Kasumi-1 (cell line): ENCODE measurements at places on chromosomes 7 and 10.

DNA sequence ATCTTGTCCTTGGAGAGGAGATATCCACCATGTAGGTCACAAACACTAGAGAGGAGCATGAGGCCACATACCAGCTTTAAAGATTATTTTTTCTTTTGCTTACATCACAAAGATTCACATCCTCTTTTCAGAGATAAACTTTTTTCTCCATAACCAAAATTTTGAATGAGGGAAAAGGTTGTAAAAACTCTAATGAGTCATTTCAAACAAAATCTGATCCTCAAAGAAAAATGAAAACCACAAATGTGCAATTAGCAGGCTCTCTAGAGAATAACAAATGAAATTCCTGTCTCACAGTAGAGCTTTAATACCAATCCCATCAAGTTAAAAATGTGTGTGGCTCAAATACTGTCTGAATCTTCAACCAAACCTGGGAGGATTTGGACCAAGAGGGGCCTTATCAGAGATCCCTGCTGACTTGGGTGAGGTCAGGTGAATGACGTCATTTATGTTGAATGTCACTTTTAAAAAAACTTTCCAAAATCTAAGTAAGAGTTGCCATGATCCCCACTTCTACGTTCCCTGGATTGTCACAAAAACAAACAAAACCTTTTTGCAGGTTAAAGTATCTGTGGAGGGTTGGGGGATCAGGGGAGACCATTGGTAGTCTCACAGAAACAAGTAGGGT lies 261.5 kb upstream of the NPSR1 start:
- DNase-seq: no peak

GRCh38 chr10:113132591-113133121 lies 182.6 kb downstream of the TCF7L2 start:
- DNase-seq: no peak

DNA sequence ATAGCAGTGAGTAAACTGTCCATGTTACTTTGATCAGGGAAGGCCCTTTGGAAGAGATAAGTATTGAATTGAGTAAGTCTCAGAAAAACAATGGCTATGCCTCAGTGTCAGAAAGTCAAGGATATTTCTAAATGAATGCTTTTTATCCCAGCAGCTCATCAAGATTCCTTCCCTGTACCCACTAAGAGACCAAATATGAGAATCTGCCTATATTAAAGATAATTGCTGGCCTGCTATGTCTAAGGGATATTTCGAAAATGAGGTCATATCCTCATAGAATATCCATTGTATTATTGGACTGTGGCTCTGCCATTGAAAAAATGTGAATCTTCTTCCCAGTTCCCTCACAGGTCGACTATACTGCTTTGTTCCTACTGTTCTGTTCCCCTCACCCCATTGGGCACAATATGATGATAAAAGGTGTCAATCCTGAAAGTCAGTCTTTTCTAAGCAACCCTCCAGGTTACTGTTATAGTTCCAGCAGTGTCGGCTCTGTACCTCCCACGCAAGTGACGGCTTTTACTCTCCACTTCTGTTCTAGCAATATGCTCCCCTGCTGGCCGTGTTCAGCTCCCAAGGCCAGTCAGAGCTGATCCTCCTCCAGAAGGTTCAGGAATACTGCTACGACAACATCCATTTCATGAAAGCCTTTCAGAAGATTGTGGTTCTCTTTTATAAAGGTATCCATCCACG lies 51.7 kb downstream of the BZW2 start:
- DNase-seq: no peak

- no peak for DNase-seq
Observed at GRCh38 chr10:1102416-1102815, 46.2 kb downstream of the WDR37 start.

DNA sequence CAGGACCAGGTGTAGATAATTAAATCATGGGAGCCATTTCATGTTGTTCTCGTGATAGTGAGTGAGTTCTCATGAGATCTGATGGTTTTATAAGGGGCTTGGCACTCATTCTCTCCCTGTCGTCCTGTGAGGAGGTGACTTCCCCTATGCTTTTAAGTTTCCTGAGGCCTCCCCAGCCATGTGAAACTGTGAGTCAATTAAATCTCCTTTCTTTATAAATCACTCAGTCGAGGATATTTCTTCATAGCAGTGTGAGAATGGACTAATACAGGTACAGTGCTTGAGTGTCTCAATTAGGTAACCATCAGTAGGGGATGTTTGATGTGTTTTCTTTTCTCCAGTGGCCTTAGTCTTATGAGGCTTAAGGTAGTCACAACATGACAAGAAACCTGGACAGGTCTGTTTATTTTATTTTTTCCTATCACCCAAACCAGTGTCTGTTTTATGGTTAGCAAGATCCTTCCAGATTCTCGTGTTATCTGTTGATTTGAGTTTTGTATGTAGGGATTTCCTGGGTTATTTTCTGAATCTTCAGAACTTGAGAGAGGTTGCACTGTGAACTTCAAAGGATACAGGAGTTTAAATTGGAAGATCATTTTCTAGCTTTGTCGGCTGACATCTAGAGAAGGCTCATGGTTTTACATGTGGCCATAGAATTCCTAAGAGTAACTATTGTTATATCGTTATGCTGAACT lies 32.1 kb downstream of the UMAD1 start:
- DNase-seq: no peak

DNA sequence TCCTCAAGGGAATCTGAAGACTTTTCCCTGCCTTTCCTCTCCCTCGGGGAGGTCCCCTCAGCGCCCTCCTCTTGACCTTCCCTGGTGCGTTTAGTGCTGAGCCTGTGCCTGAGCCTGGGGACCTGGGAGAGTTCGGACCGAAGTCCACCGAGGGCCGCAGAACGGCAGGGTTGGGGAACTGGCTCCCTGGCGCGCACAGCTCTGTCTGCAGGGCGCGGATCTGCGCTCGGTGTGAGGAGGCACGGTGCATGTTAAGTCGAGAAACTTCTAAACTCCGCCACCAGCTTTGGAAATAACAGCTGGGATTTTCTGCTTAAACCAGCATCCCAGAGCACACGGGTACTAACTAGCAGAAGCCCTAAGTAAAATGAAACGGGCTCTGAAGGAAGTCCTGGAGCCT lies 44.2 kb upstream of the SLC29A4 start:
- DNase-seq: no peak

GRCh38 chr7:100152404-100152803 lies 3.7 kb downstream of the LAMTOR4 start:
- peak; percentile 96 for DNase-seq

DNA sequence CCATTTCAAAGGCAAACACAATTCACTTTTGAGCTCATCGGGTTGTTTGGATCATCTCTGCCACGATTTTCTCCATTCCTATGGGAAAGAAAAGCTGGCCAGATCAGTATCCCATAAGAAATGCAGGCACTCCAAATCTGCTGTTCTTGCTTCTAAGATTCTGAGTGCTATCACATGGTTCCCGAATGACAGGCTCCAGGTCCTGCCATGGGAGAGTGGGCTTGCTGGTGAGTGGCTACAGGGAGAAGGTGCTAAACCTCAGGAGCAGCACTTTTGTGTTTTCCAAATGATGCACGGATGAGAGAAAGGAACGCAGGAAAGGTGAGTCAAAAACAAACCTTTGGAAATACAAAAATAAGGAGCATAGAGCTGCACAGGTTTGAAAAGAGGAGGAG lies 32.1 kb downstream of the MTURN start:
- DNase-seq: no peak

- no peak for DNase-seq
Observed at GRCh38 chr10:106696239-106696638, 468.3 kb downstream of the SORCS1 start.

- DNase-seq: no peak
Observed at GRCh38 chr10:43680035-43680434, 31.4 kb upstream of the ZNF32 start.

DNA sequence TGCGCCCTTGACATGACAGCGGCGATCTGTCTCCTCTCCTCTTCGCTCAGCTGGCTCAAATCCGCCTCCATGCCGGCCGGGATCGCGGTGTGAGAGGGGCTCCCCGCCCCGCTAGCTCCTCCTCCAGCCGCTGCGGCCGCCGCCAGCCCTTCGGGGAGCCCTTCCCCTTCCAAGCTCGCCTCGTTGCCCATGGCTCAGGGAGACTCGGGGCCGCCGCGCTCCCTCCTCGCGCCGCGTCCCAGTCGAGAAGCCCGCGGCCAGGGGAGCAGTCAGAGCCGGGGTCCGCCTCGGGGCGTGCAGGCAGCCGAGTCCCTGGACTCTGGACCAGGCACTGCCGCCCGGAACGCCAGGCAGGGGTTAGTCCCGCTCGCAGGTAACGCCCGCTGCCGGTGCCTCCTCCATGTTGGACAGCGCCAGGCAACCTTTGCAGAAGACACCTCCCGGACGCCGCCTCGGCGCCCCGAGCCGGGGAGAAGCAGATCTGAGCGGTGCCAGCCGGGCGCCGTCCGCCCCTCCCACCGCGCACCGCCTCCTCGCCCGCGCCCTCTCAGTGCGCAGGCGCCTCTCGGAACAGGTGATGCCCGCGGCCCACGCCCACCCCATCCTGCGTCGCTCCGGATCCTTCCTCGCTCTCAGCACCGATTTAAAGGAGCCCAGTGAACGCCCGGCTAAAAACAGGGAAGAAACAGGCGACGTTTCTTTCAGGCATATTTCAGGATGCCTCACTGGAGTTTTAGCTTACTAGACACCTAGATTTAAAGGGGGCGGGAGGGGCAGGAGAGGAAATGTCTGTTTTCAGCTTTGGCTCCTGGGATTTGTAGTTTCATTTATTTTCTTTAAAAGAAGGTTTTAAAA lies at the start of gene PCLO:
Gene PCLO, minus strand, starts transcription at position 483 of the 855 bp plus-strand sequence. Its CDS starts 292 bp downstream, at position 191.
- DNase-seq: no peak

DNA sequence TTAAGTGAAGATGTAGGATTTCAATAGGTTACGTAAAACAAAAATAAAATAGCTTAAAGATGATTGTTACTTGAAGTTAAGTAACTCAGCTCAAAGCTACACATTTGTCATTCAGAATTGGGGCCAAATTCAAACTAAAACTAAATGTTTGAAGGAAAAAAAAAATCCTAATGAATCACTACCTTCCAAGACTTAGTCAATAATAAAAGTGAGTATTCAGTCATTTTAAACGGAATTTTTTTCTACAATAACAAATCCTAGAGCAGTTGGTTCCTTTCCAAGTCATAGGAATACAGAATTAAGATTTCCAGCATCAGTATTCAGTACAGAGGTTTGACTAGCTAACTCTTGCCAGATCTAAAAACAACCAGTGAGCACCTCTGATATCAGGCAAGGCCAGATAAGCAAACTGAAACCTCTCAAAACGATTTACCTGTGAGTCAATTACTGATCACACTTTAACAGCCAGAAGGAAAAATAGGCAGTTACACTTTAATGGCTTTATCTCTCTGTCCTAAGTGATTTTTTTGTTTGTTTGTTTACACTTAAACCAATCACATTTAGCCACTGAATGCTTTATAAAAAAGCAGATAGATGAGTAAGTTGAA lies 669.8 kb upstream of the ANKRD30A start:
- DNase-seq: no peak

DNA sequence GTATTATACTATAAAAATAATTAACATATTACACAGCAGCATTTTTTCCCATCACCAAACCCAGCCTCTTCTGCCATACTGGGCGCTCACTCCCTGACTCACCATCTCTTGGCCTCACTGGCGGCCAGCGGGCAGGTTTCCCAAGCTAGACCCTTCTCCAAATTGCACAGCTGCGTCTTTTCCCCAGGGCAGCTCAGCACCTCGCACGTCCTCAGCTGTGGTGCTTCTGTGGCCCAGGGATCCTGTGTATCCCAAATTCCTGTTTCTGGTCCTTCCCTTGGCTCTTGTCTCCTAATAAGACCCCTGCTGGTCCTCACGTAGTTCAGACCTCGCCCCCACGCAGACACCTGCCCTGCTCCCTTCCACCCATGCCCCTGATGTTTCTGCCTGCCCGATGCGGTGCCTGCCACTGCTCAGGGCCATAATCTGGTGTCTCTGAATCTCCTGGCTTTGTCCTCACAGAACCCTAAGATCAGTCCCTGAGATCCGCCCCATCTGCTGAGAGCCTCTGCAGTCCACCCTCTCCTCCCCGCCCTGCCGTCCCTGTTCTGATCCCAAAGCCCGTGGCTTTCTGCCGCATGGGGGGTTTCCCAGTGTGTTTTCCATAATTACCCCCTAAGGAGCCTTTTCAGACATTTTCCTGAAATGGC lies 290.1 kb downstream of the TCERG1L start:
- no peak for DNase-seq

- DNase-seq: peak; percentile 84
Observed at GRCh38 chr7:130912862-130913638, 179.0 kb upstream of the KLF14 start.

GRCh38 chr7:83486536-83486935 lies 162.4 kb downstream of the SEMA3E start:
- DNase-seq: no peak

DNA sequence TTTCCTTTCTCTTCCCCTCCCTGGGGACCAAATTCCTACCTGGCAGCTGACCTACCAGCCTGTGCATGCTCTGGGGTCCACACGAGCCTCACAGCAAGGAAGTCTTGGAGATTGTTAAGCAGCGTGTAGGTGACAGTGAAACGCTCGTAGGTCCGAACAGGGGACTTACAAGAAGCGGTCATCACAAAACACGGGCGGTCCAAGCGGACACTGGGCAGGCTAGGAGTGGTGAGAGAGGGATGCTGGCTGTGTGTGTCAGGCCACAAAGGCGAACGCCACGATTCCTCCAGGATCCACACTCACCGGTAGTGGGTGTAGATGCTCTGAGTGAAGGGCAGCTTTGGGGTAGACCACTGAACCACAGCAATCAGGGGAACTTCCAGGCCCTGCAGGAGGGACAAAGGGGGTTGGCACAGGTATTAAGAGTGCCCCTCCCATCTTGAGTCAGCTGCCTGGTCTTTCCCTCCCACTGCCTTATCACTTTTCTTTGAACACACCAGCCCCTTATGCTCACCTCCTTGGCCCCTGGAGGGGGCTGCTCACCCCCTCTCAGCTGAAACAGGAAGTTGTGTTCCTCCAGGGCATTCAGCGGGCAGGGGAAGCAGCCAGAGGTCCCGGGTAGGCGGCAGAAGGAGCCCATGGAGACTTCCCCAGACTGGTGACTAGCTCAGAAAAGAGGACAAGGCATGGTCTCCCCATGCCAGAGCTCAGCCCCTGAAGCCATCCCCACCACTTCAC lies 2.0 kb downstream of the TRAPPC14 start:
- DNase-seq: peak; percentile 56

DNA sequence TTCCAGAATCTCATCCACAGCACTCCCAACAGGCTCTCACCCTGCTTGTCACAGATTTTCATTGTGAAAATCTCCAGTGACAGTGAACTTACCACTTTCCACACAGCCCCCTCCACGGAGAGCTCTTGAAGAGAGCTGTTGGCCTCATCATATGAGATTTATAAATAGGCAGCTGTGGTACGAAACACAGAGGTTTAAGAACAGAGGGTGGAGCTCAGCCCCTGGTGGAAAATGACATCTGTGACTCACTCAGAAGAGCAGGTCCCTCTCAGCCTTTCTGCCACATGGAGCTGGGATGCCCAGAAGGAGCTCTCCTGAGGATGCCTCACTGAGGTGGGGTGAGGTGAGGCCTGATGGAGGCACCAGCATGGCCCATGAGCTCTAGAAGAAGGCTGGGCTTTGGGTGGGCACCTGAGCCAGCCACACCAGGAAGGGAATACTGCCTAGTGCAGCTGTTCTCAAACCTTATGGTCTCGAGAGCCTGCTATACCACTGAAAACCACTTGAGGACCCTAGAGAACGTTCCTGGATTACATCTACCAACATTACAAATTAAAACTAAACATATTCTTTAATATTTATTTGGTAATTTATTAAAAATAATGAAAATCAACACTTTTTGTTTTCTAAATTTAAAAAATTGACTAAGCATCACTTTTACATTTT lies 25.8 kb upstream of the EEPD1 start:
- DNase-seq: peak; percentile 17

GRCh38 chr10:4127518-4128315 lies 342.7 kb upstream of the KLF6 start:
- peak; percentile 96 for DNase-seq
